ENCODE measurements at places on chromosomes 13 and 19.
A peak's percentile ranks its signal among the peaks of the same experiment; 100 is the strongest.

GRCh38 chr13:105297839-105298238 lies 1237.6 kb downstream of the EFNB2 start:
- no peak for DNase-seq

DNA sequence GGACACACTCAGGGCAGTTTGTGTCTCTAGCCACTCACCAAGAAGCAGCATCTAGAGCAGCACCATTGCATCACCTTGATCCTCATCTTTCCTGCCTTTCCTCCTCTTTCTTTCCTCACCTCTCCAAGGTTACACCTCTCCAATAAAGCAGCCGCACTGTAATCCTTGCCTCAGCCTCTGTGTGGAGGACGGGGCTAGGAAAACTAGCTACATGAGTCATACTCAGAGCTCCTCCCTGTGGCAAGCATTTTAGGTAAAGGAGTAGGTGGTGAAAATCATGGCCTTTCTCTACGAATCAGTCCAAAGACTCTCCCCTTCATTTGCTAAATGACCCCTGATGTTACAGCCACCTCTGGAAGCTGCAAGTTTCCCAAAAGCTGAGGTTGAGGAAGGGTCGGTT lies 108.9 kb downstream of the DNAJC15 start:
- no peak for DNase-seq

GRCh38 chr13:46071590-46072249 lies 19.2 kb upstream of the ZC3H13 start:
- no peak for DNase-seq

- no peak for DNase-seq
Observed at GRCh38 chr19:35476149-35476548, 14.1 kb downstream of the KRTDAP start.

DNA sequence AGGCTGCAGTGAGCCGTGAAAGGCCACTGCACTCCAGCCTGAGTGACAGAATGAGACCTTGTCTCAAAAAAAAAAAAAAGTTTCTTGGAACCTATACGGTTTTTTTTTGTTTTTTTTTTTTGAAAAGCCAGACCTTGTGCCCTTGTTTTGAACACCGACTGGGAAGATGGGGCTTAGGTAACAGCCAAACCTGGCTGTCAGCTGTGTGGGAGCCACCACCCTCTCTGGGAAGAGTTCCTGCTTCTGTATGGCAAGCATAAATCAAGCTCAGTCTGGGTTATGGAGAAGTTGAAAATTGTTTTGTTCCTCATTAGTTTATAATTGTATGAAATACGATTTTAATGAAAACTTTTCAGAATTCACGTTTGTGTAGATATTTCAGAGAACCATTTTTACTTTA lies 39.5 kb downstream of the MPHOSPH8 start:
- no peak for DNase-seq

GRCh38 chr19:46515879-46516350 lies 20.2 kb upstream of the PNMA8B start:
- DNase-seq: peak; percentile 43

- DNase-seq: peak; percentile 72
Observed at GRCh38 chr19:33259539-33259938, 33.9 kb upstream of the SLC7A10 start.

- no peak for DNase-seq
Observed at GRCh38 chr19:1648920-1649541, 3.4 kb downstream of the TCF3 start.

DNA sequence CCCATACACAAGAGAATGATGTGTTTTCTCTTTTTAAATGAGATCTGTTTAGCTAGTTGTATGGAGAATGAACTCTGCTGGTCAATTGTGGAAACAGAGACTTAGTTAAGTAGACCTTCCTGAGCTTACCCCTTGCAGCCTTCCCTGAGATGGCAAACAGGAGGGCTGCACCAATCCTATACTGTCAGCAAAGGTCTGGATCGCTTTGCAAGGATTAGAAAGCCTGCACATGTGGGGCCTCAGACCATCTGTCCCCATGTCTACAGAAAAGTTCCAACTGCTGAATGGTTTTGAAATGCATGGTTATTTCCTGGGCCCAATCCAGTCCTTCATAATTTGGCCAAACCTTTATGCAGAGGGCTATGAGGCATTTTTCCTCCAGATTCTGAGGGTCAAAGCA lies 183.9 kb upstream of the SLC10A2 start:
- DNase-seq: no peak

DNA sequence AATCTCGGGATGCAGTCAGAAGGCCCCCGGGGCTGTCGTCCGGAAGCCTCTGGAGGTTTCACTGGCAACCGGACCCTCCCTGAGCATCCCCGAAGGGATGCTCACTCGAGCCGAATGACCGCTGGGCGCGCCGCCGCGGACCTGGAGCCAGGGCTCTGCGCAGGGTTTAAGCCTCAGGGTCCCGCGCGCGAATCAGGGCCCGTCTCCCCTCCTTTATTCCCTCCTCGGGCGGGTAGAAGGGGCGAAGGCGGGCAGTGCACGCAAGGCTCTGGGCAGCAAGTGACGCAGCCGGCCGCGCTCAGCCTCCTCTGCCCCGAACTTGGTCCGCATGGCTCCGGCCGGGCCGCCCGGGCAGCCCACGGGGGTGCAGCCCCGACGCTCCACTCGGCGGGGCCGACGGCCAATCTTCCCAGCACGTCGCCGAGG lies 572 bp downstream of the SHISA2 start:
- no peak for DNase-seq

DNA sequence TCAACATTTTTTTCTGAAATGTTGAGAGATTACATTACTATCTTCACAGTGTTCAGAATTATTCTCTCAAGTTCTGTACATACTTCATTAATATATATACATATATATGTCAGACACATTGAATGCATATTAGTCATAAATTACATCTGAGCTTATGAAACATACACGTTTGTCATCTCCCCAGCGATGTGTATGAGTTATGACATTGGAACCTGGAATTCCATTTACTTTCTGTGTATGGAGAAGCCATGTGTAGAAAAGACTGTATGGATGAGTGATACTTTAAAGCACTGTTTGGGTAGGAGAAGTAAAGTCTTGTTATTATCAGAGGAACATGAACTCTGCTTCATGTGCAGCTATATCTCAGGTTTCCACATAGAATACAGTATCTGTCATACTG lies 167.2 kb downstream of the FGF14 start:
- no peak for DNase-seq

- peak; percentile 49 for DNase-seq
Observed at GRCh38 chr19:12723641-12724426, at the start of gene TNPO2. Gene TNPO2 (minus strand): TSS chr19:12723932. CDS start chr19:12720977, 2,955 bp downstream.

GRCh38 chr13:65582160-65582559 lies 1648.0 kb downstream of the PCDH9 start:
- no peak for DNase-seq

GRCh38 chr19:33473653-33474305 lies 47.8 kb downstream of the PEPD start:
- no peak for DNase-seq

- DNase-seq: no peak
Observed at GRCh38 chr13:104766319-104766718, 1700.1 kb upstream of the SLC10A2 start.

- DNase-seq: no peak
Observed at GRCh38 chr19:9937001-9937411, 691 bp upstream of the OLFM2 start.

DNA sequence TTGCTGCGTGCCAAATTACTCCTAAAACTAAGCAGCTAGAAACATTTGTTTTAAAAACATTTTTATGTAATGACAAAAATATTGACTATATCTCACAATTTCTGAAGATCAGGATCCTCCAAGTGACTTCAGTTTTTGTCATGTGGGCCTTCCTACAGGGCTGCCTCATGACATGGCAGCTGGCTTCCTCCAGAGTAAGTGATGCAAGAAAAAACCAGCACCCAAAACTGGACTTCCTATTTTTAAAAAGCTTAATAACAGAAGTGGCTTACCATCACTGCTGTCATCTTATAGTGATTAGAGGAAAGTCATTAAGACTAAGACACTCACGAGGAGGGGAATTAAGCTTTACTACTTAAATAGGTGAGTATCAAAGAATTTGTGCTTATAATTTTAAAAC lies 681.7 kb downstream of the PCDH17 start:
- DNase-seq: peak; percentile 87

- DNase-seq: peak; percentile 16
Observed at GRCh38 chr19:38898788-38899446, 501 bp downstream of the SIRT2 start.

GRCh38 chr13:34409496-34410182 lies 532.4 kb upstream of the NBEA start:
- DNase-seq: no peak

DNA sequence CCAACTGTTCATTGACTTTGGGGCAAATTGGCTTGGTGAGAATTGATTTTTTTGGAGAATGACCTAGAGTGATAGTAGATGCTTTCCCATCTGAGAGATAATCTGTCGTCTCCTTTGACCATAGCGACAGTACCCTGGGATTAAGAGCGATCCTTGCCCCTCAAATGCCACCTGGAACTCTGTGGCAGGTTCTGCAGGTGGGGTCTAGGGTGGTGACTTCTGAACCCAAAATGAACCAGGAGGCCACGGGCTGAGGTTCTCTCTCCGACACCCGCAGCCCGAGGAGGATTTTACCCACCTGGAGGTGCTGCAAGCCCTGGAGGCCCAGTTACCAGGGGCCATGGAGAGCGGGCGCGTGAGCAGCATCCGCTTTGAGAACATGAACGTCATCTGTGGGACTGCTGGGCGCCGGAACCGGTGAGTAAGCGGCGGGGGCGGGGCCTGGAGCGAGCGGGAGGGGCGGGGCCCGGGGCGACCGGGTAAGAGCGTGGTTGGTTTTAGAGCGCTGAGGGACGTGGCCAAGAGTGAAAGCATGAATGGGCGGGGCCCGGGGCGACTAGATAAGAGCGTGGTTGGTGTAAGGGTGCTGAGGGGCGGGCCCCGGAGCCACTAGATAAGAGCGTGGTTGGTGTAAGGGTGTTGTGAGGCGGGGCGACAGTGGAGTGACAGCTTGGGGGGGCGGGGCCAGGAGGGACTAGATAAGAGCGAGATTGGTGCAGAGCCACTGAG lies 8.6 kb downstream of the C19orf81 start:
- DNase-seq: peak; percentile 89

GRCh38 chr19:2618611-2619010 lies 83.9 kb downstream of the GNG7 start:
- peak; percentile 97 for DNase-seq

All from inflammatory macrophage treated with lipopolysaccharide for 1 hour (primary cell).